ENCODE measurements at places on chromosomes 5 and 9. TPM values are rescaled to one million over a fixed set of nuclear protein-coding genes. Genes with fewer than 3 reads are reported as not detected.

DNA sequence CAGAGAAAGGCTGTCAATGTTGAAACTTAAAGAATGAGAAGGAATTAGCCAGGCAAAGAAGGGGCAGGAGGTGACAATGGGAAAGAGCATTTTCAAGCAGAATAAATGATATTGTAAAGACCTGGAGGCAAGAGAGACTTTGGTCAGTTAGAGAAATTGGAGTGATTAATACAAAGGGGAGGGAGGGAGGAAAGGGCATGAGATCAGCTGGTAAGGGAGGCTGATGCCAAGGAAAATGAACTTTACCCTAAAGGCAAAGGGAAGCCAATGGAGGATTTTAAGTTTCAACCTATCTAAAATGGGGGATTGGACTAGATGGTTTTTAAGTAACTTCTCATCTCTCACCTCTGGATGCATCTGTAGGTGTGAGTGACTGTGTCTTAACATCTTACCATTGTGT is 23.3 kb downstream of the C5 start:
- H3K4me1 ChIP-seq = no peaks in the 10 kb centered on the region
- DNase-seq = no peak
- H3K4me3 ChIP-seq = no peak overlapping the region
- no peak overlapping the region for H3K27ac ChIP-seq
- no peaks in the 10 kb centered on the region for H3K27me3 ChIP-seq

The ANKRD31 gene
- 0.44 TPM for polyA plus RNA-seq

The CDH9 gene
- 0.80 TPM for polyA plus RNA-seq

- H3K36me3 ChIP-seq = no peaks in the 10 kb centered on the region
- no peak overlapping the region for H3K4me3 ChIP-seq
- DNase-seq = no peak
- H3K4me1 ChIP-seq = peaks cover 12% of the 10 kb centered on the region
- no peaks in the 10 kb centered on the region for H3K27me3 ChIP-seq
Observed at GRCh38 chr5:51484326-51484725, 101.1 kb downstream of the ISL1 start.

GRCh38 chr5:135890867-135891266 is 4.8 kb downstream of the IL9 start:
- peaks cover 8% of the 10 kb centered on the region for H3K27me3 ChIP-seq
- H3K36me3 ChIP-seq = no peaks in the 10 kb centered on the region
- no peak overlapping the region for H3K27ac ChIP-seq
- H3K4me3 ChIP-seq = no peak overlapping the region

All from hepatocyte (in vitro differentiated cells).